ENCODE measurements at places on chromosomes 12 and 14.

- DNase-seq, result no peak
These were observed 147.7 kb downstream of the ZNF664 start for GRCh38 chr12:124120739-124121138.

GRCh38 chr12:94074216-94074979 lies 74.0 kb upstream of the PLXNC1 start:
- DNase-seq, result no peak

GRCh38 chr14:95699412-95699811 lies 13.2 kb downstream of the TCL1B start:
- no peak for DNase-seq

- DNase-seq, result no peak
These were observed 111.3 kb downstream of the FOXG1 start for GRCh38 chr14:28877923-28878322.

GRCh38 chr12:22443379-22444316 lies 100.7 kb downstream of the C2CD5 start:
- peak; percentile 25 for DNase-seq

- no peak for DNase-seq
These were observed 28.6 kb upstream of the BATF start for GRCh38 chr14:75493592-75494087.

GRCh38 chr12:45637706-45638105 lies 91.8 kb upstream of the ARID2 start:
- no peak for DNase-seq

GRCh38 chr12:114913871-114914801 lies 230.2 kb upstream of the TBX3 start:
- no peak for DNase-seq

DNA sequence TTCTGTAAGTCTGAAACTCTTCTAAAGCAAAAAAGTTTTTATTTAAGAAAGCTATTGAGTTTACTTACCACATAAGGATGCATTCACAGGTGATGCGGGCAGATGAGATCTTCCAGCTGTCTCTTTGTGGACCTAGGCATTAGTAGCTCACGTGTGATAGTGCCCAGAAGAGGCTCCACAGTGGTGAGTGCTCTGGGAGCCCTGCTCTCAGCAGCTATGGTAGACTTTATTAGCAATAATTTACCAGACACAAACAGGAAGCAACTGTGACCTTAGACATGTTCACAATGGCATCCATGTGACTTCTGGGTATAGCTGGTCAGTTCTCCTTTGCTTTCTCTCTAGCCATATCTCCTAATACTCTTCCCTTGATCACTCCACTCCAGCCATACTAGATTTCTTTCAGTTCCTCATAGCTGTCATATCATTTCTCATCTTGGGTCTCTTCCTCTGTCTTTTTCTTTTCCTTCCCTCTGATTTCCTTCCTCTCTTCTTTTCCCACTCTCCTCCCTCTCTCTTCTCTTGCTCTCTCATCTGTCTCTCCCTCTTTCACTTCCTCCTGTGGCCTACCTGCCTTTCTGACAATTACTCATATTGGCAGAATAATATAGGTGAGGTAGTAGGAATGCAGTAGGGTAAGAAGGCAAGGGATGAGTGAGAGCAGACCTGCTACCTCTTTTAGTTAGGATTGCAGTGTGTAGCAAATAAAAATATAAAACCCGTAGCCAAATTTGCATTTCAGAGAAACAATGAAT lies 75.2 kb upstream of the SCAF11 start:
- no peak for DNase-seq

GRCh38 chr14:32230695-32231280 lies 27.7 kb upstream of the RNU6-8 start:
- no peak for DNase-seq

DNA sequence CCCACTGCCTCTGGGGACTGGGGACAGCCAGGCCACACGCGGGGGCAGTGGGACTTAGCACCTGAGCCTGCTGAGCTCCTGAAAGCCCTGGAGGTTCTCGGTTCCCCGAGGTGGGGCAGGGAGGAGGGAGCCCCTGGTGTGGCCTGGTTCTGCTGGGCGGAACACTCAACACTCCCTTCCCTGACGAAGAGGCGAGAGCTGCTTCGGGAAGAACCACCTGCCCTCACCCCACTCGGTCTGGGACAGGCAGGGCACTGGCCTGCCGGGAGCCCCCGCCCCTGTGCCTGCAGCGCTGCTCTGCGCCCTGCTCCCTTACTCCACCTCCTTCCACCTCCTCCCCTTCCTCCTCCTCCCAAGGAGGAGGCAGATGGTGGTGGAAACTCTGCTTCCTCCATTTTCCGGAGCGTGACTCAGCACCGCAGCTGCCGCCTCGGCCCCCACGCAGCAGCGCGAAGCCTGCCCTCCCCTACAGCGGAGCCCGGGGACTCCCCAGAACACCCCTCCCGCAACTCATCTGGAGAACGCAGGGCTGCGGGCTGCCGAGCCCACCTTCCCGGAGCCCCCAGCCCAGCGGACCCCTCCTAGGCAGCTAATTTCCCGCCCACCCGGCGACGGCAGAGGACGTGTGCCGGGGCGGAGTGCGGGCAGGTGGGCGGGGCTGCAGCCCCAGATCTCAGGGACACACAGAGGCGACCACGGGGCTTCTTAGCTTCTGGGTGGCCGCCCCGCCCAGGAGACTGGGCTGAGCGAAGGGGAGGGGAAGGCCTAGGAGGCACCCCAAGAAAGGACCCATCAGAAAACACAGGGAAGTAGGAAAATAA lies 11.7 kb upstream of the INF2 start:
- DNase-seq, result peak; percentile 64

- DNase-seq, result no peak
These were observed 37.0 kb downstream of the NUAK1 start for GRCh38 chr12:106101803-106102202.

DNA sequence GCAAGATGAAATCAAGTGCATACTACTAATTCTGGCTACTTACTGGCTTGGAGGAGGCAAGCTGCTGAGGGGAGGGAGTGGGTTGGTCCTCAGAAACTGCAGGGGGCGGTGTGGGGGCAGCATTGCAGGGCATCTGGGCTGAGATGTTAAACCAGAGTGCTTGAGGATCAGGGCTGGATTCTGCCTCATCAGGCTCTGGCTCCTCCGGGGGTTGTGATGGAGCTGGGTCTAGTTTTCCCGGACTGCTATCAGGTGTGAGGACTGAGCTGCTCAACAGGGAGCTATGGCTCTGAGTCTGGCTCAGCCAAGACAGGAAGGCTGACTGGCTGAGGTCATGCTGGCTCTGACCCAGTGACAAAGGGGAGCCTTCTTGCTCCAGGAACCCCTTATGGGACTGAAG lies 28.6 kb downstream of the BAZ2A start:
- DNase-seq, result no peak

- DNase-seq, result no peak
These were observed 79.4 kb downstream of the TBX3 start for GRCh38 chr12:114604606-114605005.

DNA sequence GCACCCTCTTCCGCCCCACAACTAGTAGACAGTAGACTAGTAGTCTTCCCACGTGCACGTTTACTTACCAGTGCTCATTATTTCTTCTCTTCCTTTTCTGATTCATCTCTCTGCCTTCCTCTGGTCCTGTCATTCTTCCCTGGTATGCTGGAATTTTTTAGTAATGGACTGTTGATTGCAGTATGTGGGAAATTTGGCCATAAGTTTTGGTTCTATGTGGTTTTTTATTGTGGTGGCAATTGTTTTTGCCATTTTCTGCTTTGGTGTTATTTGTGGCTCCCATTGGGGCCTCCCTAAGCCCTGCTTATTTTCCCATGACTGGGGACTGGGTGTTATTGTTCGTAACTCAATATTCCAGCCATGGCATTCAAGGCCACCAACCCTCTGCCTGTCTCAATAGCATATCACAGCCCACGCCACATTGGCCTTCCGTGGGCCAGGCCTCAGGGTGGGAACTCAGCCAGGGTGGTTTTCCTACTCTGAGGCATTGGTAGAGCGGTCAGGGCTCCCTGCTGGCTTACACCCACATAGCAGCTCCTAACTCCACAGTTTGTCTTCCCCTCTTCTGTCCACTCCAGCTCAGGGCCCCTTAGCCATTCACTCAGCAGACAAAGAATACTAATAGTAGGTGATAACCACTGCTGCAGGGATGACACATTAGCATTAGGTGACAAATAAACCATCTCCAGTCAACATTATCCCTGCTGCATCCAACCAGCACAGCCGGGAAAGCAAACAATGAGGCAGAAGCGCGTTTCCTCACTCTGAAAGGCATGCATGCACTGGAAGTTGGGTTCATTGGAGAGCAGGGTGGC lies 321.5 kb downstream of the CACNA1C start:
- DNase-seq, result no peak

GRCh38 chr12:1791104-1791841 lies 29.1 kb upstream of the LRTM2 start:
- peak; percentile 57 for DNase-seq

- no peak for DNase-seq
These were observed 48.4 kb downstream of the ETV6 start for GRCh38 chr12:11697670-11698387.

- no peak for DNase-seq
These were observed 25.0 kb downstream of the CFAP54 start for GRCh38 chr12:96514328-96514727.

- DNase-seq, result no peak
These were observed 38.2 kb downstream of the TRPV4 start for GRCh38 chr12:109795023-109795422.

GRCh38 chr14:102362084-102362483 lies 606 bp downstream of the CINP start:
- DNase-seq, result peak; percentile 53

- DNase-seq, result no peak
These were observed 19.5 kb downstream of the FAM181A start for GRCh38 chr14:93946541-93947090.

DNA sequence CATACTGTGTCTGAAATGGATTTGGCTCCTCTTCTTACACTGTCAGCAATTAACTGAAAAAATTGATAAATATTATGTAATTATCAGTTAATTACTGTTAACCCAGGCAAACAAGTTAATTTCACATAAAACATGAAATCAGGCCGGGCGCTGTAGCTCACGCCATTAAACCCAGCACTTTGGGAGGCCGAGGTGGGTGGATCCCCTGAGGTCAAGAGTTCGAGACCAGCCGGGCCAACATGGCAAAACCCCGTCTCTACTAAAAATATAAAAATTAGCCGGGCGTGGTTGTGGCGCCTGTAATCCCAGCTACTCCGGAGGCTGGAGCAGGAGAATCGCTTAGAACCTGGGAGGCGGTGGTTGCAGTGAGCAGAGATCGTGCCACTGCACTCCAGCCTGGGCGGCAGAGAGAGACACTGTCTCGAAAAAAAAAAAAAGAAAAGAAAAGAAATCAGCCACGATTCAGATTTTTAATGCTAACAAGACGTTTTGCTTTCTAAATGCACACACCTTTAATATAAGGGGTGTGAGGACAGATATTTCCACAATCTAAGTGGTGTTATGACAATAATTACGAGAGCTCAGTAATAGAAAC lies 473 bp upstream of the TMEM19 start:
- DNase-seq, result no peak

GRCh38 chr12:106078358-106079010 lies 60.3 kb downstream of the NUAK1 start:
- no peak for DNase-seq

- no peak for DNase-seq
These were observed 22.9 kb downstream of the CKB start for GRCh38 chr14:103499709-103500108.

Measured in stimulated activated CD4-positive, alpha-beta T cell treated with anti-CD3 and anti-CD28 coated beads, Interleukin-15, amount 100 ng/mL, for 48 hours (primary cell).